Activated naive CD4-positive, alpha-beta T cell treated with anti-CD3 and anti-CD28 coated beads for 36 hours (primary cell): ENCODE measurements at places on chromosomes 11 and 22. TPM values are rescaled to one million over a fixed set of nuclear protein-coding genes. Genes with fewer than 3 reads are reported as not detected.

Gene NCAPD3
- total RNA-seq: 126 TPM

Gene CRYBB3
- not detected for total RNA-seq

Gene CCDC157
- 1.1 TPM for total RNA-seq

DNA sequence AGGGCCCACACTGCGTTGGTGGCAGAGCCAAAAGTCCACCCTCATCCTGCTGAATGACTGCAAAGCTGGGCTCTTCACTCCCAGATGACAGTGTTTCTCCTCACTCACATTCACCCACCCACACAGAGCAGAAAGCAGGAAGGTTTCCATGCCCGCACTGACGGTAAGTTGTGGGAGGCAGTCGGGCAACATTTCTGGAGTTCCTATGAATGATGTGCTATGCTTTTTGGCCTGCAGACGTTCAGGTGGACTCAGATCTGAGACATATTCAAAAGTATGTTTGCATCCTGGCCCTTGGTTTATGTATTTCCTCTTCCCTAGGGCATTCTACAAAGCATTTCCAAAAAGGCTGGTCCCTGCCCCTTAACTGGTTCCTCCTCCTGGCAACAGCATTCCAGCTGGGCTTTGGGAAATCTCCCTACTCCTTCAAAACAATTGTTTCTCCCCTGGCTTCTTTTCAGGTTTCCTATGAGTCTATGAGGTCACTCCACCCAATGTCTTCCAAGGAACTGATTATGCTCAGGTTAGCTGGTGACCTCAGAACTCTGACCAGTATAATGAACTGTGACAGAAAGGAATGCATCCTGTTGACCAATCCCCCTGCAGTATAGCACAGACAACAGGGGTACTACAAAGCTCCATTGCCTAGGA, 36.4 kb downstream of the PACSIN2 start:
- H3K27me3 ChIP-seq: no peaks in the 10 kb centered on the region
- peaks cover 40% of the 10 kb centered on the region for H3K4me1 ChIP-seq
- no peaks in the 10 kb centered on the region for H3K36me3 ChIP-seq
- H3K4me3 ChIP-seq: no peak overlapping the region

GRCh38 chr11:79422866-79423265, 18.0 kb downstream of the TENM4 start:
- no peak for DNase-seq
- no peaks in the 10 kb centered on the region for H3K36me3 ChIP-seq
- H3K27me3 ChIP-seq: peaks cover 17% of the 10 kb centered on the region
- no peak overlapping the region for H3K4me3 ChIP-seq
- no peaks in the 10 kb centered on the region for H3K4me1 ChIP-seq

Gene CHADL
- total RNA-seq: 0.17 TPM

DNA sequence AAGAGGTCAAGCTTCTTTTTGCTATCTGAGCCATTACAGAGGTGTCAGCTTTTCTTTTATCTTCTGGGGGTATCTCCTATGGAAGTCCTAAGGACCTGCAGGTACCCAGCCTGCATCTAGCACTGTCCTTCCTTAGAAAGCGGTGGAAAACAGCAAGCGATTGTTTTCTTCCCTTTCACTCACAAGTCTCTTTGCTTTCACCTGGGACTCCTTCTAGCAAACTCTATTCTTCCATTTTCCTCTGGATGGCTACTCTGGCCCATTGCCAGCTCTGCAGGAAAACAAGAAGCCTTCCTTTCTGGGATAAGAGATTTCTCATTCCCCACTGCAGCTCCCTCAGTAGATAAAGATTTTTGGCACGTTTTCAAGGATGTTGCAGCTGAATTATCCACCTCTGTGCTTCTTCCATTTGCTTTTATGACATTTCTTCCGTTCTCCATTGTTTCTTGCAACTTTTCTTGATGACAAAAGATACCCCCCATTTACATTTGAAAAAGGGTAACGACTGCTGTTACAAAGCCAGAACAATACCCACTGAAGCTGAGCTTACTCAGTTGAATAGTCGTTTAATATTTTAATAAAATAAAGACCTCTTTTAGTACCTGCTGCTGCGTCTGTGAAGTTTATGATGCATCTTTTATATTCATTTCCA, 40.2 kb upstream of the BDNF start:
- peaks cover 7% of the 10 kb centered on the region for H3K27me3 ChIP-seq
- no peak overlapping the region for H3K4me3 ChIP-seq
- H3K27ac ChIP-seq: no peak overlapping the region
- no peaks in the 10 kb centered on the region for H3K36me3 ChIP-seq
- DNase-seq: no peak

Gene FLRT1
- 0.17 TPM for total RNA-seq

DNA sequence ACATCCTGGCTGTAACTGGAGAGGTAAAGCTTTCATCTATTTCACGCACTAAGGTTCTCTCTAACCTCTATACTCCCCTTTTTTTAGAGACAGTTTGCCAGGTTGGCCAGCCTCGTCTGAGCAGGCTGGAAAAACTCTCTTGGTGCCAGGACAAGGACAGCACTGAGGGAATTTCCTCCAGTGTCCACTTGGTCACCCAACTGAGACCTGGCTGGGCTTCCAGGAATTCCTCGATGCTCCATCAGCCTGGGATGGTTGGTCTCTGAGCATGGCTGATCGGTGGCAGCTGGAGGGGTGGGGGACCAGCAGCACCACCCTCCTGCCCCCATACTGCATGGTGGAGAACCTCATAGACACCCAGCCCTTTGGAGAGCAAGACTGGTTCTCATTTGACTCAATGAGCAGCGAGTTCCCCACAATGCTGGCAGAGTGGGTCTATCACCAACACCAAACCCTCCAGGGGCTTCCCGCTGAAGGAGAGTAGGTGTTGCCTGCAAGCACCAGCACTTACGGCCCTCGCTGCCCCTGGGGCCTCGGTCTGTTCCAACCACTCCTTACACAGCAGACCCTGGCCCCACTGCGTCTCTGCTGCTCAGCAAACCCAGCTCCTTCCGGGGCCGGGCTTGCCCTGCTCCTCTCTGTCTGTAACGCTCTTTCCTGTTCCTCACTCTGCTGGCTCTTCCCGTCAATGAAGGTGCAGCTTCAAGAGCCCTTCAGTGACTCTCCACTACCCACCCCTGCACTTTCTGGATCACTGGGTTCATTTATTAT, 122.2 kb downstream of the ST3GAL4 start:
- H3K4me3 ChIP-seq: no peak overlapping the region
- H3K27ac ChIP-seq: no peak overlapping the region
- H3K27me3 ChIP-seq: no peaks in the 10 kb centered on the region
- no peaks in the 10 kb centered on the region for H3K36me3 ChIP-seq
- DNase-seq: peak; percentile 68
- peaks cover 14% of the 10 kb centered on the region for H3K4me1 ChIP-seq

GRCh38 chr22:46923394-46923793, 160.9 kb downstream of the TBC1D22A start:
- no peak overlapping the region for H3K4me3 ChIP-seq
- H3K27me3 ChIP-seq: no peaks in the 10 kb centered on the region
- no peak for DNase-seq
- H3K4me1 ChIP-seq: no peaks in the 10 kb centered on the region
- H3K36me3 ChIP-seq: peaks cover 16% of the 10 kb centered on the region
- H3K27ac ChIP-seq: no peak overlapping the region

GRCh38 chr11:14119357-14119756, 156.8 kb downstream of the SPON1 start:
- no peaks in the 10 kb centered on the region for H3K36me3 ChIP-seq
- DNase-seq: peak; percentile 67
- H3K4me3 ChIP-seq: no peak overlapping the region
- H3K27ac ChIP-seq: no peak overlapping the region
- peaks cover 19% of the 10 kb centered on the region for H3K4me1 ChIP-seq

GRCh38 chr11:107017433-107018218, 650 bp downstream of the GUCY1A2 start:
- H3K27ac ChIP-seq: no peak overlapping the region
- peaks cover 4% of the 10 kb centered on the region for H3K4me1 ChIP-seq
- peak; percentile 16 for DNase-seq
- H3K36me3 ChIP-seq: peaks cover 2% of the 10 kb centered on the region
- H3K4me3 ChIP-seq: peak overlapping the region; percentile 24
- H3K27me3 ChIP-seq: peaks cover 47% of the 10 kb centered on the region

Gene SYT7
- not detected for total RNA-seq
